ENCODE measurements at places on chromosomes 3 and 15.

- no peak for DNase-seq
Observed at GRCh38 chr3:33042668-33043067, 54.3 kb downstream of the GLB1 start.

- DNase-seq = no peak
Observed at GRCh38 chr3:154844863-154845262, 235.3 kb upstream of the MME start.

DNA sequence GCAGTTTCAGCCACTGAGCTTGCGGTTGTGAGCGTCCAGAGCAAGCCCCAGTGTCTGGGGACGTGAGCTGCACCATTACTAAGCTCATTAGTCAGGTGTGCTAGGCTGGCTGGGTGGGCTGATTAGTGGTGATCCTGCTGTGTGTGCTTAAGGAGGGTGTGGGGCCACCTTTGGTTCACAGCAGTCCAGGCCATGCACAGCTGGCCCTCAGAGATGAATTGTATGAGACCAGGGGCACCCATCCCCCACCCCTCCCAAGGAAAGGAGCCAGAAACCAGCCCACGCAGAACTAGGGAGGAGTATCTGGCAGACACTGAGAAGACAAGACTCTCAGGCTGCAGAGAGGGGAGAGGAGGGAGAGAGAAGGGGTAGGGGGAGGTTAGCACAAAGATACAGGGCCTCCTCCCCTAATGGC, 3.8 kb downstream of the TYRO3 start:
- no peak for DNase-seq

GRCh38 chr3:174229916-174230315, 629.2 kb upstream of the NAALADL2 start:
- no peak for DNase-seq

GRCh38 chr3:41450416-41451231, 251.3 kb downstream of the CTNNB1 start:
- no peak for DNase-seq

DNA sequence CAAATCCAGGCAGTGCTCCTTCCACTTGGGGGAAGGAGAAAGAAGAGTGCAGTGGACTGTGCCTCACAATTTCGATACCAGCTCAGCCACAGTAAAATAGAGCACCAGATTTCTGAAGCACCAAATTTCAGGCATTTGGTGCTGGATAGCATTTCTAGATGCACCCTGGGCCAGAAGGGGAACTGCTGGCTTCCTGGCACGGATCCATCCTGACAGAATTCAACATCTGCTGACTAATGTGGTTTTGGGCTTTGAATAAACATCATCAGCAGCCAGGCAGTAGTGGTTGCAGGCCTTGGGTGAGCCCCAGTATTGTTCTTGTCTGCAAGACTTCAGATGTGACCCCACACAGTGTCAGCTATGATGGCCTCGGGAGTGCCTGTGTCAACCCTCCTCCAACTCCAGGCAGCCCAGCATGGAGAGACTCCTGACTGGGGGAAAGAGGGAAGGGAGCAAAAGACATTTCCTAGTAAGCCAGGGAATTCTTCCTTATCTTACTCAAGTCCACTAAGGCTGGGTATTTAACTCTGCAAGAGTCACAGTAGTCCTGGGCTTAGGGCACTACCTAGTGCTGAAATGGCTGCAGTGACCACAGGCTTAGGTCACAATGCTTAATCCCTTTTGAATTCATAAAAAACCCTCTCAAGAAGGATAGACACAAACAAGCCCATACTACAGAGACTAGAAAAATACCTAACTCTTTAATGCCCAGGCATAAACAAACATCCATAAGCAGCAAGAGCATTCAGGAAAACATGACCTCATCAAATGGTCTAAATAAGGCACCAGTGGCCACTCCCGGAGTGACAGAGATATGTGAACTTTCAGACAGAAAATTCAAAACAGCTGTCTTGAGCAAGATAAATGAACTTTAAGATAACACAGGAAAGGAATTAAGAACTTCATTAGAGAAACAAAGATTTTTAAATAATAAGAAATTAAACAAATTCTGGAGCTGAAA, 74.7 kb downstream of the SPATA16 start:
- DNase-seq = no peak

DNA sequence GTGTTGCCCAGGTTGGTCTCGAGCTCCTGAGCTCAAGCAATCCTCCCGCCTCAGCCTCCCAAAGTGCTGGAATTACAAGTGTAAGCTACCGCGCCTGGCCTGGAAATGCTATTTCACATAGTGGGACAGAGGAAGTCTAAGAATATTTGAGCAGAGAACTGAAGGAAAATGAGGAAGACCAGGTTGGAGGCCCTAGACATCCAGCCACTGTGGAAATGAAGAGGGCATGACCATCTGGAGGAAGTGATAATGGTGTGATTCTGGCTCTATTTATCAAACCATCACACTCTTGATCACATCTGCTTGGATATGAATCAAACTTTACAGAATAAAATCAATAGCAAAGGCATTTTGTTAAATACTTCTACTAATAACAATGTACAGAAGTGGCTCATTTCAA, 65.9 kb upstream of the ARHGEF3 start:
- no peak for DNase-seq

- DNase-seq = no peak
Observed at GRCh38 chr3:152998591-152998990, 163.4 kb upstream of the RAP2B start.
